ENCODE measurements at places on chromosomes 6 and 20.

DNA sequence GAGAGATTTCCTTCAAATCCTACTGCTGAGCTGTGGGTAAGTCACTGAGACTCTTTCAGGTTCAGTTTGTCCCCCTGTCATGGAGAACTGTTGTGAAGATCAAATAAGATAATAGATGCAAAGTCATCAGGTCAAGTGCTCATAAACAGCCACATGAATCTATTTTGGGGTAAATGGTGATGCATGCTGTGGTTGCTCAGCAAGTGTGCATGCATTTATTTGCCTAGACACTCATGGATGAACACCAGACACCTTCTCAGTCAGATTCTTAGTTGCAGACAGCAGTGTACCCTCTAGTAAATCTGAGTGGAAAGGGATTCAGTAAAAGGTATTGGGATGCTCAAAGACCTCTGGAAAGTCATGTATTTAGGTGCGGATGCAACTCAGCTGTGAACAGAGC is 168.0 kb upstream of the FOXA2 start:
- no peak for DNase-seq

GRCh38 chr6:9875605-9876353 is 539.1 kb downstream of the TFAP2A start:
- DNase-seq, result no peak

GRCh38 chr6:14567842-14568241 is 450.3 kb downstream of the CD83 start:
- no peak for DNase-seq

DNA sequence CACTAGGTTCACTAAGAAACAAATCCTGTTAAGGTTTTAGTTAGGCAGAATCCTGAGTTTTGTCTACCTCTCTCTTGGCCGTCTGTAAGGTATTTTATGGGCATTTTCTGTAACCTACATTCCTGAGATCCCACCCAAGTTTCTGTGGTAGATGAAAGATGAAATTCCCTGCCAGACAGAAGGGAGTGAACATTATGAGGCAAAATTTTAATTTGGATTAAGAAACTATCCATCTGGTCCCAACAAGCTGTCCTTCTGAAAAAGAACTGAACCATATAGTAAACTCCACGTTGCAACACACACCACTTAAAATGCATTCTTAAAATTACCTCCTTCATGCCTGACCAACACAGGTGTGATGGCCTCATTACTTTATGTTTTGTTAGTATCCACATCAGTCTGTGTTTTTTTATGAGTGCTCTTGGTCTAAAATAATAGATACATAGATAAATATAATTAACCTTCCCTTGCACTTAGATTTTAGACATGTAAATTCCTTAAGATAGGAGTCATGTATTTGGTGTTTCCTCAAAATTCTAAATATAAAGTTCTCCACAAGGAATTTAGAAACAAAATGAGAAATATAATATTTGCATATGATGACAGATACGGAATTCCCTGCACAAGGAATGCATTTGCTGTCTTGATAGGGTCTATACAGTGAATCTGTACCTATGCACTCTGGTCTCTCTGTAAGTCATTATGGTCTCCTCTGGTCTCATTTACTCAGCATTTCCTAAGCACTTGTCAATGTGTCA is 86.5 kb downstream of the CHD6 start:
- no peak for DNase-seq

GRCh38 chr6:121647905-121648304 is 212.5 kb downstream of the GJA1 start:
- no peak for DNase-seq

Measured in occipital lobe (tissue), 3 donors.